Stimulated activated CD4-positive, alpha-beta T cell treated with anti-CD3 and anti-CD28 coated beads, Interleukin-2, amount 100 ng/mL, for 24 hours (primary cell): ENCODE measurements at places on chromosomes 5 and 9.

GRCh38 chr9:80932181-80932580 is 757.2 kb downstream of the TLE1 start:
- no peak for DNase-seq

- peak; percentile 57 for DNase-seq
Measured at GRCh38 chr9:69971643-69972449, 71.8 kb upstream of the MAMDC2 start.

- DNase-seq: no peak
Measured at GRCh38 chr5:76358-77169, 15.4 kb upstream of the PLEKHG4B start.

GRCh38 chr9:18896531-18897179 is 136.4 kb downstream of the SAXO1 start:
- DNase-seq: no peak

- DNase-seq: no peak
Measured at GRCh38 chr5:177355868-177356168, 1.9 kb upstream of the RGS14 start.

- DNase-seq: no peak
Measured at GRCh38 chr9:76323490-76323889, 70.7 kb downstream of the RFK start.

DNA sequence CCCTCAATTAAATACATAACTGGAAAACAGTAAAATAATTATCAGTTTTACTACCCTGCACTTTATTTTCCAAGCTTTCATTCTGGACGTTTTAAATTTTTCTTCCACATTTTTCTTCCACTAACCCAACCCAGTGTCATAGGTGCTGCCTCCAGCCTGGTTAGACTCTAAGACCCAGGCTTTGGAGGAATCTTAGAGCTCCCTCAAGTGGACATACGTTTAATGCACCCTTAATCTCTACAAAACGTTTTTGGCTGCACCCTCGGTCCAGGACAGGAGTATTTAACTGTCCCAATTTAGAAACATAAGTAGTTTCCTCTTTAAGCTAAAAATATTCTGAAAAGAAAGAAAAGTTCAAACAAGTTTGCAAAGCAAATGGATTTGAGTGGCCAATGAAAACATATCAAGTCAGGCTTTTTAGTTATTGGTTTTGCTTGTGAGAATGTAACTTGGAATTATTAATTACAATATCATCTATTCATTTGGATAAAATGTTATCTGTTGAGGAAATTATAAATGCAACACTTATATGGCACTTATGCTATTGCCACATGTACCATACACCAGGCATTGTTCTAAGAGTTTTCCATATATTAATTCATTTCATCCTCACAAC is 38.9 kb downstream of the CDH6 start:
- no peak for DNase-seq

GRCh38 chr5:34008802-34009201 is 952 bp upstream of the AMACR start:
- DNase-seq: no peak
